ENCODE measurements at places on chromosomes 11 and 22. TPM values are rescaled to one million over a fixed set of nuclear protein-coding genes. Genes with fewer than 3 reads are reported as not detected.

The CD3D gene
- total RNA-seq, result 1.3 TPM

The HBB gene
- total RNA-seq, result 346 TPM

The DUSP8 gene
- 14.8 TPM for total RNA-seq

The PDGFB gene
- 38.0 TPM for total RNA-seq

The OR52N4 gene
- total RNA-seq, result not detected

The OR52I2 gene
- not detected for total RNA-seq

The CRYBA4 gene
- not detected for total RNA-seq

The PGA5 gene
- 2.6 TPM for total RNA-seq

The RIN1 gene
- total RNA-seq, result 6.5 TPM

The CALCA gene
- not detected for total RNA-seq

The RASD2 gene
- total RNA-seq, result 1.6 TPM

All from mesenteric fat pad (tissue), 1 donor.